GM06990 (cell line): ENCODE measurements at places on chromosomes 11 and 22.

GRCh38 chr22:46057246-46058090 lies 80.5 kb upstream of the WNT7B start:
- no peak for DNase-seq

DNA sequence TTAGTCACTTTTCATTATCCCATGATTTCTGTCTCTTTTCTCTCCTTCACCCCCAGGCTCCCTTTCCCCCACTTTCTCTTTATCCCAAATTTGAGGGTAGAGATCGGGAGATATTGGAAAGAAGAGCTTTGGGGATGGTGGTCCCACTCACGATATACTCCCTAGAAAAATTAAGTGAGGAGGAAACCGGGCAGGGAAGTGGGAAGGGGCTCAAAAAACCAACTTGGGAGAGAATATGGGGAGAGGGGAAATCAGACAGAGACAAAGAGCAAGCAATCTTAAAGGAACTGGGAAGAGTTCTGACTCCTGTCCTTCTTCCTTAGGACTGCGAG lies 941 bp upstream of the DCHS1 start:
- no peak for DNase-seq

DNA sequence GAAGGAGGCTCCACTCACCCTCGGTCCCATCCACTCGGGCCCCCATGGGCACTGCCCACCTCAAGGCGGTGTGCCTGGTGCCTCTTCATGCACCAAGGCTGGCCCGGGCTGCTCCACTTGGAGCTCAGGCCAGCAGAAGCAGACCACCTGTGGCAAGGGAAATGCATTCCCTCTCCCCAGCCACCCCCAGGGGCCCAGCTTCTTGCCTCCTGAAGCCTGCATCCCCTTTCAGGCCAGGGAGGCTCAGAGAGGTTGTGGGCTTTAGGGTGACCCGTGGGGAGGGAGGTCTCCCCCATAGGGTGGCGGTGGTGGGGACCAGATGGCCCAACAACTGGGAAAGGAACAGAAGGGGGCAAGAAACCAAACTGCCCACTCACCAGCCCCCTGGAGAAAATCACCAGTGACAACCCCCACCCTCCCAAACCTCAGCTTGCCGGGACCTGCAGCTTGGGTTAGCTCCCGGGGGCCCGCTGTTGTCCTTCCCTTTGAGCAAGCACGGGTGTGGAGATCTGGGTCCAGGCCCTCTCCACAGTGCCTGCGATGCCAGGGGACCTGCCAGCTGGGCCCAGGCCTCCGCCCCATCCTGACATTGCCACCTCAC lies 8.4 kb downstream of the CBX6 start:
- no peak for DNase-seq

DNA sequence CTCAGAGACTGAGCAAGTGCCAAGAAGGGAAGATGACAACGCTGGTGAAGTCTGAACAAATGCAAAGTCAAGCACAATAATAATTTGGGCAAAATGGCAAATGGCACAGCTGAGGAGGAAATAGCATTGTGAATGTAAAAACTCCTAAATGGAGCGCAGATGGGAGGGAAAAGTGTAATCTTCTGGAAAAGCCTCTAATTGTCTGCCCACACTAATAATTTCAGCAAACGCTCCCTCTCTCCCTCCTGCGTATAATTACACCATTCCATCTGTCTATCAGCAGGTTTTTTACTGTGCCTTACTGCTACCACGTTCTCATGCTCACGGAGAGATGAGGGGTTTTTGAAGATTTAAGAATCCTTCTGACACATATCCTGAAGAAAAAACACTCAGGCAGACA lies 302.6 kb downstream of the KIRREL3 start:
- DNase-seq, result no peak

DNA sequence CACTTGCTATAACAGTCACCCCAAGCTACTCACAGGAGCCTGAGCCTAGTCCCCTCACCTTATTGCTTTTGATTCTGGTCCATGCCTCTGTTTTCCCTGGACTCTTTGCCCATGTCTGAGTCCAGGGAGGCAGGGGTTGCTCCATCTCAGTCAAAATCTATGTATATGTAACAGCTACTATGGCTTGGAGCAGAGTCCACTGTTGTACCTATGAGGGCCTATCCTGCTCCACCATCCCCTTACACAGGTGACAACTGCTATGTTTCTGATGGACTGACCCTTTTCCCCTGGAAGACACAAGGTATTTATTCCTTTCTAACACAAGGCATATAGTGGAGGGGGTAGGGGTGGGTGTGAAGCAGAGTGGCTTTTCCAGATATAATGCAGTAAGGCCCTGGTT lies 119.6 kb downstream of the VPREB1 start:
- no peak for DNase-seq

- DNase-seq, result no peak
Measured at GRCh38 chr11:69542314-69543168, 61.1 kb downstream of the LINC01488 start.

GRCh38 chr11:85955531-85955930 lies 100.3 kb downstream of the CCDC83 start:
- no peak for DNase-seq

GRCh38 chr11:72954860-72955259 lies 140.6 kb downstream of the ATG16L2 start:
- no peak for DNase-seq

DNA sequence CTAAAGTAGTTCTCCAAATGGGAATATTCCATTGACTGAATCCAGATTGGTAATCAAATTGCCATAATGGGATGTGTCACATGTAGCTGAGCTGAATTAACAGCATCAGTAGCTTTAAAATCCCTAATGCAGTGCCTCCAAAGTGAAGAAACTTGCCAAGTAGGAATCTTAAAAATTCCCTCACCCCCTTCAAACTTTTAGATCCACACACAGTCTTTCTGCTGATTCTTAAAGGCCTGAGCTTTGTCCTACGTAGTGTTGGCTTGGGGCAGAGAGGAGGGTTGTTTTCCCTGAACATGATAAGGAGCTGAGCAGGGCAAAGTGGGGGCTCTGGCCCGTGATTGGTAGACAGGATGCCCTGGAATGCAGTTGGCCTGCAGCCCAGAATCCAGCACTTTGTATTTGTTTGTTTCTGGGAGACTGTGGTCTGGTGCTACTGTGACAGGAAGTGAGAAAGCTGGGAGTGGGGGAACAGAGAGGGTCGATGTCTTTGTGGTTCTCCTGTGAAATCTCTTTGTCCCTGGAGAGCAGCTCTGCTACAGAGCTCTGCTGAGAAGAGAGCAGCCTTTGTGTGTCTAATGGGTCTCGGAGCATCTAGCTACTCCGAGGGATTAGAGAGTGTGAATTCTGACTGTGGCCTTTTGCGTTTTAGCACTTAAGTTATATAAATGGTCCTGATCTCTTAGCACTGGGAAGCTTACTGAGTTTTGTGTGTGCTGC lies 16.9 kb downstream of the CTNND1 start:
- no peak for DNase-seq

- DNase-seq, result no peak
Measured at GRCh38 chr22:49688516-49689254, 139.0 kb downstream of the BRD1 start.

DNA sequence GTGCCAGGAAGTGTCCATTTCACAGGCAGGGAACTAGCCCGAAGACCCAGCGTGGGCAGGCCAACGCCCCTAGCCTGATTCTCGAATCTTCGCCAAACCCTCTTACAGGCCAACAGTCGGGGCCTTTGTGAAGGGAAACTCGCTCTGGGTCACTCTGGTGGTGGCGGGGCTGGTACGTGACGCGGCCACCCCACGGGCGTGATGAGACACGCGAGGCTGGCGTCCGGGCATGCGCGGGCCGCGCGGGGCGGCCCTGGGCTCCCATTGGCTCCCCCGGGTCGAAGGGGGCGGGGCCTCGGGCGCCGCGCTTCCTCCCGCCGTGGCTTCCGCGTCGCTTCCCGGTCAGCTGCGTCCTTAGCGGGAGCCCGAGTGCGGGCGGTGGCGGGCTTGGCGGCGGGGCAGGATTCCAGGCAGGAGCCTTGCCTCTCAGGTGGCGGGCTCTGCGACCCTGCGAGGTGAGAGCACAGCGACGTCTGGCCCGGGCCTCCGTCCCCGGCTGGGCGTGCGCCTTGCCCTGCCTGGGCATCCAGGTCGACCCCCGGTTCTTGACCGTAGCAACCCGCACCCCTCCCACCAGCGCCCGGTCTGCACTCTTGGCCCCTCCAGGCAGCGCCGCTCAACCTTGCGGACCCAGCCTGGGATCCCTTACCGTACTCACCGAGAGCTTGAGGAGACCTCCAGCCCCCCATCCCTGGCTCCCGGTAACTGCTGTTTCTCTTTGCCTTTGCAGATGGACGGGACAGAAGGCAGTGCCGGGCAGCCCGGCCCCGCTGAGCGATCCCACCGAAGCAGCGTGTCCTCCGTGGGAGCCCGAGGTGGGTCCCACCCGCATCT lies at the start of gene FRMD8:
Gene FRMD8, plus strand, starts transcription at position 331 of the 834 bp plus-strand sequence. Its CDS starts 400 bp downstream, at position 731.
- DNase-seq, result peak; percentile 91

DNA sequence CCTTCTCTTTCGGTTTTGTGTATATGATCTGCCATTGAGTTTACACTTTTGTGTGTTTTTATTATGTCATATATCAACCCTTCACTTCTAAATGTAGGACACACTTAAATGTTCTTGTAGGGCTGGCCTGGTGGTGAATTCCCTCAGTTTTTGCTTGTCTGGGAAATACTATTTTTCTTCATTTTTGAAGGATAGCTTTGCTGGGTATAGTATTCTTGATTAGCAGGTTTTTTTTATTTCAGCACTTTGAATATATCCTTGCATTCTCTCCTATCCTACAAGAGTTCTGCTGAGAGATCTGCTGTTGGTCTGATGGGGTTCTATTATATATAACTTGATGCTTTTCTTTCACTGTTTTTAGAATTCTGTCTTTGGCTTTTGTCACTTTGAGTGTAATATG lies 79.1 kb downstream of the TECTA start:
- no peak for DNase-seq
